ENCODE measurements at places on chromosomes 6 and 20. TPM values are rescaled to one million over a fixed set of nuclear protein-coding genes. Genes with fewer than 3 reads are reported as not detected.

GRCh38 chr6:137272403-137272802, 53.2 kb upstream of the IFNGR1 start:
- no peak for DNase-seq

- peak; percentile 46 for DNase-seq
Measured at GRCh38 chr6:12957321-12958051, 240.9 kb downstream of the PHACTR1 start.

GRCh38 chr20:58277578-58278472, 31.7 kb upstream of the RAB22A start:
- DNase-seq, result no peak

DNA sequence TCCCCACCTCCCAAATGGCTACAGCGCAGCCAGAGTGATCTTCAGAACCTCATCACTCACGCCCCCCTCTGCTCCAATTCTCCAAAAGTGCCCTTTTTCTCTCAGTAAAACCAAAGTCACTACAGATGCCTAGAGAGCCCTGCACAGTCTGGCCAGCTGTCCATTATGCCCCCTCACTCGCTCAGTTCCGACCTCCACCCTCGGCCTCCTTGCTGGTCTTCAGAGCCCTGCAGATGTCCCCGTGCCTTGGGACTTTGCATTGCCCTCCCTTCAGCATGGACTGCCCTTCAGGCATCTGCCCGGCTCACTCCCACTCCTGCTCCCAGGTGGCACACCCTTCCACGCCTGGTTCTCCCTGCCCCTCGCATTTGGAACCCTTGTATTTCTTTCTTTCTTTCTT, 1.1 kb upstream of the RAET1E start:
- no peak for DNase-seq

- DNase-seq, result no peak
Measured at GRCh38 chr6:55819811-55820210, 55.6 kb downstream of the BMP5 start.

DNA sequence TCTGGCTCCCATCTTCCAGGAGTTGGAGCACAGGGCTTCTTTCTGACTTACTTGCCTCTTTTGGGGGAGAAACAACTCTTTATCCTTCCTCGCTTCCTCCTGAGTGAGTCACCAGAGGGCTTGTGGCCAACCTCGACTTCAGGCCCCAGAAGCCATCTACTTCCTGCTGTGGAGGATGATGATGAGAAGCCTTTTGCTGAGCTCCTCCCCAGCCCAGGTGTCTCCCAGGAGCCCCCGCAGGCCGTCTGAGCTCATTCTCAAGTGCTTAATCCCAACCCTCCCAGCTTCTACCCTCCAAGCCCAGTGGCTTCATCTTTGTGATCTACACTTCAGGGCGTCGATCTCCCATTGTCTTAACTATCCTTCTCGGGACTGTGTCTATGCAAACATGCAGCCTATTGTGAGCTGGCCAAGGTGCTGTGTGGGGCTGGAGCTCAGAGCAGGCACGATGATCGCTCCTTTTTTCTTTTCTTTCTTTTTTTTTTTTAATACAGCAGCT, 27.9 kb downstream of the SDCBP2 start:
- no peak for DNase-seq

DNA sequence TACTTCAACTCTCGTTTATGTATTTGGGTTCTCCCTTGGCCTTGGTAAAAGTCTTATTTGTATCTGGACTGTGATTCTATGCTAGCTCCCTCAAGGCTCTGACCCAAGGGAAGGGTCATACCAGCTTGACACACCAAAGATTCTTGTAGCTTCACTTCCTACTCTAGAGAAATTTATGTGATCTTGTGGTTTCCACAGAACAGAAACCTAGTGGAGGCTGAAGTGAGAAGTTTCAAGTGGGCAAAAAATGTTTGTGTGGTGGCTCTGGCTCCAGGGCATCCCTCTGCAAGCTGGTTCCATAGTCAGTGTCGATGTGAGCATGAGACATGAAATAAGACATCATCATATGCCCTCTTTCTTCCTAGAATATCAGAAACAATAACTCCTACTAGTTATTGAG, 48.1 kb upstream of the TNFRSF21 start:
- DNase-seq, result no peak

DNA sequence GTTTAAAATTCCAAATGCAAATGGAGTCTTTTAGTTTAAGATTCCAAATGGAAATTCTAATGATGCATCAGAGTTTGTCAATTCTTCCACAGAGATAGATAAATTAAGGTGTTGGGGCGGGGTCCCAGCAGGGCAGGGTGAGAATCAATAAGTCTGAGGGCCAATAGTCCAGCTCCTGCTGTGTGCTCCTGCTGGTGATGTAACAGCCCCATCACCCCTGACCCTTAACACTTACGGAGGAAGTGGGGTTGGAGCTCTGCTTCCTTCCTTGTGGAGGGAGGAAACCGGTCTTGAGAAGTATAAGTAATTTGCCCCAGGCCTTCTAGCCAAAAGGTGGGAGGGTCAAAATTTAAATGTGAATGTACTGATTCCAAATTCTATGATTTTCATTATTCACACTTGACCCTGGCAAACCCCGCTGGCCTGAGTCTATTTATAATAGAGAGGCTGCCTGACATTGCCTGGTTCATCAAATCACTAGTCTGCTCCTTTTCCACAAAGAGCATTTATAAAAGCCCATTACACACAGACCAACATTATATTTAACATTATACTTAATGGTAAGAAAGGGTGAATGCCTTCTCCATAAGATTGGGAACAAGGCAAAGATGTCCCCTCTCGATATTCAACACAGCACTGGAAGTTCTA, 17.2 kb downstream of the ZBTB2 start:
- no peak for DNase-seq

- no peak for DNase-seq
Measured at GRCh38 chr6:50091641-50092040, 41.9 kb upstream of the DEFB112 start.

Gene MYBL2
- 35.8 TPM for total RNA-seq

Gene ENPP4
- total RNA-seq, result 10.0 TPM

DNA sequence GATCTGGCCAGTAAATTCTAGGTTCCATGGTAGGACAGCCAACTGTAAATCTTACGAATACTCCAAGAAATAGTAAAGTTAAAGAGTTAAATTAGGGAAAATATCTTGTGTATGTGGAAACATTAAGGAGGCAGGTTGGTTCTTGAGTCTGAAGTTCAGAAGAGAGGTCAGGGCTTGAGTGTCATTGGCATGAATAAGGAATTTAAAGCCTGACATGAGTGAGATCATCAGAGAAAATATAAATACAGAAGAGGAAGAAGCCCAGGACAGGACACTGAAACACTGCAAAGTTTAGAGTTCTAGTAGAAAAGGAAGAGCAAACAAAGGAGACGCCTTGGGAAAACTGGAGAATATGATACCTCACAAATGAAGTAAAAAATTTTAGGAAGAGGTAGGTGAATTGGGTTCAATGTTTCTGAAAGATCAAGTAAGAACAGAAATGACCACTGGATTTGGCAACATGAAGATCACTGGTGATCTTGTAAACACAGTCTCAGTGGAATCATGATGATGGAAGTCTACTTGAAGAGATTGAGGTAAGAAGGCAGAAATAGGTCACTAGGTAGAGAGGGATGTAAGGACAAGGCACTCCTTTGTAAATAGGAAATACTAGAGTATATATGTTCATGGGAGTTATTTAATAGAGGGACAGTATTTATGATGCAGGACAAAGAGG, 41.6 kb upstream of the SYNCRIP start:
- no peak for DNase-seq

- no peak for DNase-seq
Measured at GRCh38 chr6:54846857-54847674, 495 bp downstream of the FAM83B start.

GRCh38 chr6:57102976-57103375, 13.0 kb downstream of the ZNF451 start:
- no peak for DNase-seq

Gene ANKRD6
- 15.0 TPM for total RNA-seq

GRCh38 chr20:653590-654416, 803 bp upstream of the SRXN1 start:
- DNase-seq, result no peak

Gene ANGPT4
- not detected for total RNA-seq

DNA sequence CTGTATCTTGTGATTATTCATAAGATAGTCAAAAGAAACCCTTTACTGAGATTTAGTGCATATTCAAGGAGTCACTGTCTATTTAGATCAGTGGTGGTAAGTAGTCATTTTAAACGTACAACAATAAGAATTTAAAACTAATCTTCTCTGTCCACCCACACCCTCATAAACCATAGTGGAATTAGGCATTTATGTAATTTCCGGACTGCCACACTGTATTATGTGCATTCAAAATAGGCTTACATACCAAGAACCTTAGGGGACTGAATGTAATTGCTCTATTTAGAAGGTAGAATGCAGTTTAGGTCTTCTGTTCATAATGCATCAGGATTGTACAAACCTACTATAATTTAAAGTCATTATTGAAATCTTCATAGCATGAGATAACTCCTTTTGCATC, 685.4 kb downstream of the TENT5A start:
- DNase-seq, result no peak

DNA sequence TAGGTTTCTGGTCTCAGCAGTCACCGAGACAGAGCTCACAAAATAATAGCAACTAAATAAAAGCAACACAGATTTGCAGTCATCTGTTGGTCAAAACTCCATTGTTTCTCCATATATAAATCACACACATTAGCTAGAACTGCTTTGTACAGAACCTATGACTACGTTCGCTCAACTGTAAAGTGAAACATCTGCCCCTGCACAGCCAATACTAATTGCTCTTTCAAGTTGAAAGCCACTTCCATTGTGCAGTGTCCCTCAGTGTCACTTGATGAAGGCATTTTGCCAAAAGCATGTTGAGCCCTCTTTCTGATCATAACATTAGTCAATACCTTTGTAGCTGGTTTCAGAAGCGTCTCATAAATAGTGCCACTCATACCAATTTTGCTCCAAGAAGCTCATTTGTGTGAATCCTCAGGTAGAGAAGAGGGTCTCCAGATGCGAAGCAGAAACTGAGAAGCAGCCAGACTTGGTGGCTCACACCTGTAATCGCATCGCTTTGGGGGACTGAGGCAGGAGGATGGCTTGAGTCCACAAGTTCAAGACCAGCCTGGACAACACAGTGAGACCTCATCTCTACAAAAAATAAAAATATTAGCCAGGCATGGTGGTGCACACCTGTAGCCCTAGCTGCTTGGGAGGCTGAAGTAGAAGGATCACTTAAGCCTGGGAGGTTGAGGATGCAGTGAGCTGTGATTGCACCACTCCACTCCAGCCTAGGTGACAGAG, 68.9 kb downstream of the PERP start:
- DNase-seq, result no peak

- no peak for DNase-seq
Measured at GRCh38 chr20:13101706-13102105, 92.9 kb downstream of the SPTLC3 start.
